Stimulated activated memory B cell treated with anti-CD40 and anti-IgM and Interleukin-4, amounts not matched to agents 10 μg/mL and 1 μg/mL and 100 μg/mL, for 72 hours (primary cell): ENCODE measurements at places on chromosomes 4 and X.

- ATAC-seq = no peak
These were observed 535.5 kb downstream of the PDHA2 start for GRCh38 chr4:96375367-96375766.

- ATAC-seq = no peak
These were observed 525.7 kb upstream of the IGFBP7 start for GRCh38 chr4:57635910-57636309.

DNA sequence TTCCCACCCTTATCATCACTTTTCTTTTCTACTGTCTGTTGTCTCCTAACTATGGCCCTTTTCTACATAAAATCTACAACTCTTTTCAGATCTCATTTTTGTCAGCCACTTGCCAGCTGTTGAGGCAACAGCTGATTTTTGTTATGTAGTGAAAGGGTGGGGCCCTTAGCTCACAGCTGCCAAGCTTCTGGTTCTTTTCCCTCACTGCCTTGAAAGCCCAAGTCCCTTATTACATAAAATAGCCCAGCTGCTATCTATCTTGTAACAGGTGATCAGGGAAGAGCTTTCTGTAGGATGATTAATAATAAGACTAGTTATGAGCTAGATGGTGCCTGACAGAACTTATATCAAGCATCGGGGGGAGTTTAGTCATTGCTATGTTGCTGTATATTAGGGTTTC is 45.9 kb downstream of the ADGRL3 start:
- no peak for ATAC-seq

GRCh38 chr4:98706935-98707334 is 48.5 kb upstream of the TSPAN5 start:
- no peak for ATAC-seq
